Activated CD4-positive, alpha-beta T cell treated with anti-CD3 and anti-CD28 coated beads for 36 hours (primary cell): ENCODE measurements at places on chromosomes 2 and 18. TPM values are rescaled to one million over a fixed set of nuclear protein-coding genes. Genes with fewer than 3 reads are reported as not detected.

PSMA8 gene
- total RNA-seq, result 2.0 TPM

KATNAL2 gene
- 1.1 TPM for total RNA-seq

SKA1 gene
- 38.6 TPM for total RNA-seq

NEU2 gene
- not detected for total RNA-seq

C2orf74 gene
- 14.2 TPM for total RNA-seq

TNFAIP6 gene
- not detected for total RNA-seq

RNF125 gene
- 21.6 TPM for total RNA-seq

POTEI gene
- total RNA-seq, result not detected

UGT1A6 gene
- not detected for total RNA-seq

GRCh38 chr2:96520697-96521096 lies 15.5 kb upstream of the NEURL3 start:
- H3K36me3 ChIP-seq, result peaks cover 4% of the 10 kb centered on the region
- DNase-seq, result no peak
- H3K27me3 ChIP-seq, result no peaks in the 10 kb centered on the region
- no peak overlapping the region for H3K4me3 ChIP-seq
- peaks cover 32% of the 10 kb centered on the region for H3K4me1 ChIP-seq

DNA sequence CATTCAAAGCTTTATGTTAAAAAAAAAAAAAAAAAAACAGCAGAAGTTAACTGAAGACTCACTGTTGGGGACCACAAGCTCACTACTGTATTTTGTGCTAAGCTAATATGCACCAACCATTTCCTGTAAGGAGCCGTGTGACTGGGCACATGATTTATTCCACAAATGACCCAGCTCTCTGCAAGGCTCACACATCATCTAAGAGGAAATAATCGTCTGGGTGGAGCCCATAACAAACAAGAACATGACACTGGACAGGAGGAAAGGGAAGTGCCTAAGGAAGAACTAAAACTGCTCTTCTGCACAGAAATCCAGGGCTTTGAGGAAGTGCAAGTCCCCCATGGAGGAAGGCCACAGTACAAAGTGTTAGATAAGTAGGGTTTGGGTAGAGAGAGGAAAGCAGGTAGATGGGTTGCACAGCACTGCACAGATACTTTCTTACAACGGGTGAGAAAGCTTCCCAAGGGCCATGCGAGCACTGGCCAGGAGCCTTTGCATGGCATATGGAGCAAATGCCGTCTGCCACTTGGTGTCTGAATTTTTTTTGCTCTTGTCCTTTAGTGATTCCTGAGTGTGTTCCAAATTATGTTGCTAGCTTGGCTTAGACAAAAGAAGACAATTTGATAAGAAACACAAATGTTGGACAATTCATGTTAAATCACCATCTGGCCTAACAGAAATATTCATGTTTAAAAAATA lies 24.4 kb downstream of the NFE2L2 start:
- peak; percentile 57 for DNase-seq
- peaks cover 48% of the 10 kb centered on the region for H3K36me3 ChIP-seq
- peak overlapping the region; percentile 94 for H3K27ac ChIP-seq
- H3K27me3 ChIP-seq, result no peaks in the 10 kb centered on the region
- peaks cover 80% of the 10 kb centered on the region for H3K4me1 ChIP-seq

- H3K4me1 ChIP-seq, result peaks cover 13% of the 10 kb centered on the region
- no peaks in the 10 kb centered on the region for H3K27me3 ChIP-seq
- no peak overlapping the region for H3K27ac ChIP-seq
- DNase-seq, result no peak
These were observed 21.9 kb downstream of the EHBP1 start for GRCh38 chr2:62727259-62727867.

- DNase-seq, result no peak
- H3K27ac ChIP-seq, result peak overlapping the region; percentile 37
- H3K27me3 ChIP-seq, result no peaks in the 10 kb centered on the region
- H3K4me3 ChIP-seq, result no peak overlapping the region
- peaks cover 66% of the 10 kb centered on the region for H3K36me3 ChIP-seq
These were observed 24.8 kb downstream of the SMCHD1 start for GRCh38 chr18:2680216-2680792.

GRCh38 chr2:159953136-159953823 lies 109.1 kb downstream of the PLA2R1 start:
- H3K36me3 ChIP-seq, result no peaks in the 10 kb centered on the region
- H3K27me3 ChIP-seq, result peaks cover 12% of the 10 kb centered on the region
- no peak for DNase-seq
- no peaks in the 10 kb centered on the region for H3K4me1 ChIP-seq
- no peak overlapping the region for H3K27ac ChIP-seq
- no peak overlapping the region for H3K4me3 ChIP-seq

GRCh38 chr18:41751652-41752051 lies 203.4 kb upstream of the PIK3C3 start:
- H3K36me3 ChIP-seq, result no peaks in the 10 kb centered on the region
- no peak overlapping the region for H3K27ac ChIP-seq
- no peaks in the 10 kb centered on the region for H3K27me3 ChIP-seq
- DNase-seq, result no peak

- H3K4me1 ChIP-seq, result peaks cover 3% of the 10 kb centered on the region
- no peak overlapping the region for H3K27ac ChIP-seq
- no peaks in the 10 kb centered on the region for H3K36me3 ChIP-seq
- no peak overlapping the region for H3K4me3 ChIP-seq
- DNase-seq, result peak; percentile 72
These were observed 230.9 kb upstream of the SLC14A2 start for GRCh38 chr18:45384137-45384961.

- H3K36me3 ChIP-seq, result peaks cover 61% of the 10 kb centered on the region
- DNase-seq, result no peak
- H3K4me1 ChIP-seq, result peaks cover 13% of the 10 kb centered on the region
- no peaks in the 10 kb centered on the region for H3K27me3 ChIP-seq
- no peak overlapping the region for H3K4me3 ChIP-seq
These were observed 6.7 kb downstream of the POLR1B start for GRCh38 chr2:112548980-112549379.

DNA sequence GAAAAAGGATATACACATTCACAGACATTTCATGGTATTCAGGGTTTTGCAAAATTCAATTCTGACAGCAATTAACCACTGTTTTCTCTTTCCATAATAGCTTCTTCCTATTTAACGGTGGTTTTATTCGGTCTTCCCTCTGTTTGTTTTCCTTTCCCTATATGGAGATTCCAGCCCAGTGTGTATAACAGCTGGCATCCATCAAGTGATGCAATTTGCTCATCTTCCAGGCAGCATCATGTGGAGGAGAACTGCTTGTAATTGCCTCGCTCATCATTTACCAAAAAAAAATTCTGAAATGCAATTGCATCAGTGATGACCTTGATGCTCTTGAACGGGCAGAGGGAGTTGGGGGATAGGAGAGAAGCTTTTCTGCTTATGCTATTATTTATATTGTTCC lies 165.9 kb upstream of the PGAP1 start:
- H3K27ac ChIP-seq, result no peak overlapping the region
- H3K27me3 ChIP-seq, result no peaks in the 10 kb centered on the region
- DNase-seq, result no peak
- no peak overlapping the region for H3K4me3 ChIP-seq
- peaks cover 32% of the 10 kb centered on the region for H3K36me3 ChIP-seq

DNA sequence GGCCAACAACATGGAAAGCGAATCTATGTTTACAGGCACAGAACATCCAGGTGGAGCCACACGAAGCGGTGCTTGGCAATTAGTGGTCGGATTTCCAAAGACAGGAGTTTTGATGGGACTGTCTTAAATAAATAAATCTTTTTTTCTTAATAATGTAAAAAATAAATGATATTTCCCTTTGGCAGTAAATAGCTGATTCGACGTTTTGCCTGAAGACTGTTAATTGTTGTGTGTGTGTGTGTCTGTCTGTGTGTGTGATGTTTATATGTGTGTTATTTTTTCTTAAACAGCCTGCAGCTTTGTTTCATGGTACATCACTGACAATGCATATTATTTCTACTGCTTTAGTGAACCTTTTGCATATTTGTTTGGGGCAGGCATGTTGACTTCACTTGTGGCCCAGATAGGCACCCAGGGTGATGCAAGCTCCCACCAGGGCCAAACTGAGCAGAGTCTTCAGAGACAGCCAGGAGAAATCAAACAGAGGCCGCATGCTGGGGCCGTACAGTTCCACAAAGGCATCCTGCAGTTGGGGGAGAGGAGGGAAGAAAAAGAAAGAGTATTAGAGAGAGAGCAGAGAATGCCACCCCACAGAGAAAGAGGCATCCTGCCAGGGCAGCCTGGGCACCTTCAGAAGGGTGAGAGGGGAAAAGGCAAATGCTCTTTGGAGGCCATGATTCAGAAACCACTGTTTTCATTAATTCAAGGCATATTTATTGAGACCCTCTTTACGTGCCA lies 191.2 kb downstream of the BCL2 start:
- H3K4me3 ChIP-seq, result no peak overlapping the region
- H3K36me3 ChIP-seq, result peaks cover 16% of the 10 kb centered on the region
- peaks cover 17% of the 10 kb centered on the region for H3K4me1 ChIP-seq
- H3K27ac ChIP-seq, result peak overlapping the region; percentile 9

DNA sequence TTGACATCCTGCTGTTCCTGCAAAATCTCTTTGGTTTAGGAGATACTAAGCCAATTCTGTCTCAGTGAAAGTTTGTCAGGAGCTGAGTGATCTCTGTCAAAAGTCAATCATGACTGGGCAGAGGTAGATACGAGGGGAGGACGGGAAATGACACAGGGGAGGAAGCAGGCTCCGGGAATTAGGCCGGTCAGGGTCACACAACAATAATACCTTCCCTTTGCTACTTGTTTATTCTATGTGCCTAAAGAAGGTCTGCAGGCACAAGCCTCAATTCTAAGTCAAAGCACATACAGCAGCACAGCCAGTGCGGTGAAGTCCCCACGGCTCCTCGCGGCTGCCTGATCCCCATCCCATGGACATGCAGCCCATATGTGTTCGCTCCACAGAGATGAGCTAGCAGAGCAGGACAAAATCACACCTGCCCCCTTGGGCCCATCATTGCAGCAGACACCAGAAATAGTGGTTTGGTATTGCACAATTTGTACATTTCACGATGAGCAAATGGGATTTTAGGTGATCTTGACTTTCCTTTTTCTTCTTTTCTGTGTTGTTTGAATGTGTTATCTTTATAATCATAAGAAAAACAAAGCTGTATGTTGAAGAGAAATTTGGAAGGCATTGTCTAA lies 141.4 kb downstream of the VAPA start:
- no peaks in the 10 kb centered on the region for H3K27me3 ChIP-seq
- no peaks in the 10 kb centered on the region for H3K36me3 ChIP-seq
- peaks cover 8% of the 10 kb centered on the region for H3K4me1 ChIP-seq
- H3K4me3 ChIP-seq, result no peak overlapping the region
- DNase-seq, result no peak

GRCh38 chr2:47520825-47521665 lies 118.1 kb downstream of the MSH2 start:
- peak; percentile 87 for DNase-seq
- peaks cover 16% of the 10 kb centered on the region for H3K4me1 ChIP-seq
- H3K4me3 ChIP-seq, result peak overlapping the region; percentile 83
- peak overlapping the region; percentile 92 for H3K27ac ChIP-seq

DNA sequence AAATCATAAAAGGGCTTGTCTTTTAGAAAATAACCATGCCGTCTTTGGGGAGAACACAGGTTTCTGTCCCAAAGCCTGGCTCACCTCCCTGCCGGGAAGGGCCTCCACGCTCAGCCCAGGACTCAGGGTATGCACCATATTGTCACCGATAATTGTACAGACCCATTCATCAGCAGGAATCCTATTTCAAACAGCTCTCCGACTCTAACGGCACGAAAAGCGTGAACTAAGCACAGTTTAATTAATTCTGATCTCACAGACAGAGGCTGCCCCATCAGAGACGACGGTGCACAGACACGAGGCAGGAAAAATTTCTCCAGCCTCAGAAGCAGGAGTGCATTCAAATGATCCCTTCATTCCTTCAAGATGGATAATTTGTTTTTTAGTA lies 276.2 kb downstream of the MYCN start:
- H3K27me3 ChIP-seq, result peaks cover 3% of the 10 kb centered on the region
- no peaks in the 10 kb centered on the region for H3K4me1 ChIP-seq
- no peak for DNase-seq

- no peaks in the 10 kb centered on the region for H3K36me3 ChIP-seq
- DNase-seq, result no peak
- no peaks in the 10 kb centered on the region for H3K27me3 ChIP-seq
- H3K4me3 ChIP-seq, result no peak overlapping the region
- peaks cover 3% of the 10 kb centered on the region for H3K4me1 ChIP-seq
These were observed 10.7 kb upstream of the RPL31 start for GRCh38 chr2:100991404-100991773.

DNA sequence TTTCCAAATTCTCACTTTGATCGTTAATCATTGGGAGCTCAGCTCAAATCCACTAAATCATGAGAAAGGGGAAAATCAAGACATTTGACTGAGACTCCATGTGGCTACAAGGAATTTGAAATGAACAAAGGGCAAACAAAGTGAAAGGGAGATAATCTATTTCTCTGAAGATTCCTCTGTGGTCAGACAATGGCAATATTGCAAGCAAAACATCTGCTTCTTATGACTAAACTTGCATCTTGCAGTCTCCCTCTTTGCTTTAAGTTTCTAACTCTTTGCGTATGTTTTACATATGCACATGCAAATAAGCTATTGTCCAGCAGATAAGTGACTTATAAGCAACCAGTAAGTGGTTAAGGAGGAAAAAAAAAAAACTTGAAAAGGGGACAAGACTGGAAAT lies 299.1 kb upstream of the NXPH2 start:
- H3K4me1 ChIP-seq, result no peaks in the 10 kb centered on the region
- H3K27me3 ChIP-seq, result no peaks in the 10 kb centered on the region

GRCh38 chr2:68375582-68375981 lies 10.5 kb downstream of the PLEK start:
- H3K27me3 ChIP-seq, result peaks cover 16% of the 10 kb centered on the region
- no peaks in the 10 kb centered on the region for H3K36me3 ChIP-seq
- no peak for DNase-seq

- peaks cover 2% of the 10 kb centered on the region for H3K4me1 ChIP-seq
- H3K36me3 ChIP-seq, result peaks cover 9% of the 10 kb centered on the region
- H3K27ac ChIP-seq, result no peak overlapping the region
- no peak overlapping the region for H3K4me3 ChIP-seq
These were observed 45.9 kb upstream of the ITGA4 start for GRCh38 chr2:181411105-181411849.

- no peak overlapping the region for H3K4me3 ChIP-seq
- H3K27me3 ChIP-seq, result no peaks in the 10 kb centered on the region
- H3K4me1 ChIP-seq, result peaks cover 12% of the 10 kb centered on the region
- H3K36me3 ChIP-seq, result peaks cover 9% of the 10 kb centered on the region
- peak; percentile 66 for DNase-seq
These were observed 35.8 kb upstream of the CACNB4 start for GRCh38 chr2:152134488-152135280.

DNA sequence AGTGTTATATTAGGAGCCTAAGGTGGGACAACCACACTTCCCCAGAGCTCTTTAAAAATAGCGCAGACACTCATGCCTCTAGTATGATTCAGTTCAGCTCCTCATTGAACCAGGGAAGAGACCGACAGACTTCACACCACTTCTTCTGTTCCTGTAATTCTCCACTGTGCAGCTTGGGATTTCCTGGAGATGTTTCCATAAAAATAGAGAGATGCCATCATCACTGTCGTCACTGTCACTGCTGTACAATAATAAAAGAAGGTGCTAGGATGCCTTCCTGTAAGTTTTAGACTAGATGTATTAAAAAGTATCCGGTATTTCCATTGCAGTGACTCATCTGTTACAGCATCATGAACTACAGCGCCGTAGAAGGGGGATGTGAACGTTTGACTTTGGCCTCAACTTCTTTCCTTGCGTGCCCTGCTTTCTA lies 110.9 kb downstream of the FAM210A start:
- DNase-seq, result peak; percentile 36
- peaks cover 72% of the 10 kb centered on the region for H3K4me1 ChIP-seq
- peak overlapping the region; percentile 72 for H3K4me3 ChIP-seq
